ENCODE measurements at places on chromosomes 5 and 9. TPM values are rescaled to one million over a fixed set of nuclear protein-coding genes. Genes with fewer than 3 reads are reported as not detected.
A peak's percentile ranks its signal among the peaks of the same experiment; 100 is the strongest.

Gene IRX4
- polyA plus RNA-seq = 0.09 TPM

DNA sequence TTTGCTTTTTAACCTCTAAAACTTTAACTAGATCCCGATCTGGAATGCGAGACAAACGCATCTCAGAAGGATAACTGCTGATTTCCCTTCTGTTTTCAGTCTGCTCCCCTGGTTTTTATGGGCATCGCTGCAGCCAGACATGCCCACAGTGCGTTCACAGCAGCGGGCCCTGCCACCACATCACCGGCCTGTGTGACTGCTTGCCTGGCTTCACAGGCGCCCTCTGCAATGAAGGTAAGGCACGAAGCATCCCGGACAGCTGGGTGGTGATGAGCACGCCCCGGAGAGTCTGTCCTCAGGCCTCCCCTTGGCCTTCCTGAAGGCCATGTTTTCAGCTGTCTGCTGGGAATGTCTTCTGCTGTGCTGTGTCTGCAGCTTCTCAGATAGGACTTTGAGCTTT is 82.9 kb upstream of the PRRC1 start:
- no peaks in the 10 kb centered on the region for H3K27me3 ChIP-seq
- H3K4me3 ChIP-seq = no peak overlapping the region
- no peak overlapping the region for H3K27ac ChIP-seq
- no peak for DNase-seq
- no peaks in the 10 kb centered on the region for H3K36me3 ChIP-seq
- no peaks in the 10 kb centered on the region for H3K4me1 ChIP-seq

Gene PTGS1
- polyA plus RNA-seq = 0.16 TPM

DNA sequence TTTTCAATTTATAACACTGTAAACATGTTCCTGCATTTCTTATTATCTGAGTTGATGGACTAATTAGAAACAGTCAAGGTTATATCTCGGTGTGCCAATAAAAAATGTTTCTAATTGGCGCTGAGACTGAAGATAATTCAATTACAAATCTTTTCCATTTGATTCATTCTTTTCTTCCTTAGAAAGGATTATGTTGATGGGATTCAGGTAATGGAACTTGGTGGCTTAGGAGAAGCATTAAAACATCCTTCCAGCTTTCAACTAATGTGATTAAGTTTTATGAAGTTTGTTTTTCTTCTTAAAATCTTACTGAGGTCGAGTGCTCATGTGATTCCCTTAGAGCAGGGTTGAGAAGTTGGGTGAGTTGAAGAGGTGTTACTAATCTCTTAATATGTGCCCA is 1015.3 kb downstream of the NR2F1-AS1 start:
- H3K36me3 ChIP-seq = no peaks in the 10 kb centered on the region
- no peak overlapping the region for H3K27ac ChIP-seq
- no peak for DNase-seq
- no peaks in the 10 kb centered on the region for H3K4me1 ChIP-seq

DNA sequence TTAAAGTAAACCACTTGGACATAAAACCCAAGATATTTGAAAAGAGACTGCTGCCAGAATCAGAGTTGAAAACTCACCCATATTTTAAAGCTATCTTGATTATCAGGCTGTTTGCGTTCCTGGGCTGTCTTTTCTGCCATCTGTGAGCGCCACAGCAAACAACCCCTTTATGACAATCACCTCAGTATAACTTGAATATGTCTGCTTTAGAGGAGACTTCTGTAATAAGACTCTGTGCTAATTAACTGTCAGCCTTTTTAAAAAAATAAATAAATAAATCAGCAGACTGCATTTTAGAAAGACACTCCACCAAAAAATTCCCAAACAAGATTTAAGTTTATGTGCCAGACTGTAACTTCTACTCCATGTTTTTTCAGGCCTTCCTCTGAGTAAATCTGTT is 375.7 kb upstream of the CCNH start:
- no peak overlapping the region for H3K27ac ChIP-seq
- DNase-seq = no peak
- no peaks in the 10 kb centered on the region for H3K36me3 ChIP-seq
- H3K4me1 ChIP-seq = no peaks in the 10 kb centered on the region

- DNase-seq = no peak
- H3K36me3 ChIP-seq = no peaks in the 10 kb centered on the region
- H3K4me1 ChIP-seq = no peaks in the 10 kb centered on the region
- H3K27me3 ChIP-seq = no peaks in the 10 kb centered on the region
- H3K27ac ChIP-seq = no peak overlapping the region
Measured at GRCh38 chr9:9951556-9952160, 661.1 kb downstream of the PTPRD start.

DNA sequence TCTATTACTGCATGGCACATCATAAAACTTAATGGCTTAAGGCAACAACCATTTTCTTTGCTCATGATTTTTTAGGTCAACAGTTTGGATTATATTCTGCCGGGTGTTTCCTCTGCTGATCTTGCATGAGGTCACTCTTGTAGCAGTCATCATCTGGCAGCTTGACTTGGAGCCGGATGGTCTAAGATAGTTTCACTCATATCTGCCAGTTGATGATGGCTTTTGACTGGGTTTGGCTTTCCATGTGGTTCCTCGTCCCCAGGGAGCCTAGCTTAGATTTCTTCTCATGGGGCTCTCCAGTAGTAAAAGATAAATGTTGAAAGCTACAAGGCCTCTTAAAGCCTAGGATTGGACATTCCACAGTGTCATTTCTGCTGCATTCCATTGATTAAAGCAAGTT is 27.4 kb downstream of the LNPEP start:
- H3K4me1 ChIP-seq = peaks cover 12% of the 10 kb centered on the region
- DNase-seq = peak; percentile 33
- H3K27me3 ChIP-seq = no peaks in the 10 kb centered on the region

DNA sequence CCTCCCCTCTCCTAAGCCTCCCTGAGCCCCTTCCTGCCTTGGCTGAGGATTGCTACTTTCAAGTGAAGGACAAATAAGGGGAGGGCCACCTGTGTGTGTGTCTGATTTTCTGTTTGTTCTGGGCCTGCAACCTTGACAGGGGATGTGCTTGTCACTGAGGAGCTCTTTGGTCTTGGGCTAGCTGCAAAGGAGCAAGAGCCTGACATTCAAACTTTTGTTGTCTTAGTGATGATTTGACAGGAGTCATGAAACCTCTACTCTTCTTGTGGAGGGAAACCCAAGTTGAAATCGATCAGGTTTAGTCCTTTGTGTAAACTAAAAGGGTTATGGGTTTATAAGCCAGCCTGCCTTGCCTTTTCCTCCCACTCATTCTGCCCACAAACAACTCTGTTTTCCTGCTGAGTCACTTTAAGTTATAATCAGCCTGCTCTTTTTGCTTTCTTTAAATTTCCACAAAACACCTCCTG is 16.9 kb downstream of the CLTA start:
- H3K36me3 ChIP-seq = peaks cover 59% of the 10 kb centered on the region
- peak overlapping the region; percentile 24 for H3K27ac ChIP-seq
- no peak for DNase-seq
- peaks cover 3% of the 10 kb centered on the region for H3K4me1 ChIP-seq
- no peak overlapping the region for H3K4me3 ChIP-seq
- H3K27me3 ChIP-seq = no peaks in the 10 kb centered on the region

DNA sequence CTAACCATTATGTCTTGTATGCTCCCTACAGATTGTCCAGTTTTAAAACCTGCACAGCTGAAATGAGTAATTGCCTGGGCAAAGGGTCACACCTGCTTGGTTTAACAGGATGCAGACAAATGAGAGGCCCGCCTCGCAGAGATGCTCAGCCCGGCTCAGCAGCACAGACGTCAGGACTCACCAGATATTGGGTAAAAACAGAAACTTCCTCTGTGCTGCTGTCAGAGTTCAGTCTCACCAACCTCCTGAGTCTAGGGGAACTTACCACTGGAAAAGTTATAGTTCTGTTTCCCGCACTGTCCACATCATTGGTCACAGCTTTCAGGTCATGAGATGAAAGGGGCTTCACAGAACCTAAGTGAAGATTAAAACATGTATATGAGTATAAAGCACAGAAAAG is 152.5 kb downstream of the ESM1 start:
- no peaks in the 10 kb centered on the region for H3K4me1 ChIP-seq
- no peak overlapping the region for H3K4me3 ChIP-seq
- peaks cover 3% of the 10 kb centered on the region for H3K27me3 ChIP-seq
- H3K36me3 ChIP-seq = no peaks in the 10 kb centered on the region
- DNase-seq = no peak

Gene OLFML2A
- not detected for polyA plus RNA-seq

- H3K36me3 ChIP-seq = no peaks in the 10 kb centered on the region
- H3K27ac ChIP-seq = no peak overlapping the region
- H3K4me1 ChIP-seq = no peaks in the 10 kb centered on the region
- no peak for DNase-seq
- H3K27me3 ChIP-seq = peaks cover 4% of the 10 kb centered on the region
Measured at GRCh38 chr5:169408171-169408570, 107.2 kb upstream of the SLIT3 start.

DNA sequence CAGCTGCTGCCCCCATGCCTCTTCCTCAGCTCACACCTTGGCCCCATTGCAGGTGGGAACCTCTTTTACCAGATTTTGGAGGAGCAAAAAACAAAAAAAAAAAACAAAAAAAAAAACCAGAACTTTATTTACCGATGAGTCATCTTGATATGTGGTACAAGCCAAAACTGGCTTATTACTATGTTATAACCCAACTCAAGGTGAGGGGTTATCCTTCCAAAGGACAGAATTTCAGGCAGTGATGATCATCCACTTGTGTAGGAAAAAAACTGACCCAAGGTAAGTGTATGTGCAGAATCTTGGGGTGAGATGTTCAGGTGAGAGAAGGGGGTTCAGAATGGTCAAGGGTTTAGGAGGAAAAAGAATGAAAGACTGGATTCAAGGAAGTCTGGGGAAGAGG is 142.6 kb upstream of the FST start:
- H3K4me1 ChIP-seq = no peaks in the 10 kb centered on the region
- H3K4me3 ChIP-seq = no peak overlapping the region
- no peak overlapping the region for H3K27ac ChIP-seq
- H3K27me3 ChIP-seq = no peaks in the 10 kb centered on the region
- DNase-seq = no peak
- no peaks in the 10 kb centered on the region for H3K36me3 ChIP-seq

- H3K4me3 ChIP-seq = no peak overlapping the region
- no peaks in the 10 kb centered on the region for H3K27me3 ChIP-seq
- H3K36me3 ChIP-seq = no peaks in the 10 kb centered on the region
- H3K4me1 ChIP-seq = peaks cover 8% of the 10 kb centered on the region
Measured at GRCh38 chr5:143177263-143177983, 226.1 kb downstream of the NR3C1 start.

GRCh38 chr5:101067429-101067828 is 164.3 kb upstream of the ST8SIA4 start:
- H3K27me3 ChIP-seq = no peaks in the 10 kb centered on the region
- H3K27ac ChIP-seq = no peak overlapping the region
- H3K36me3 ChIP-seq = no peaks in the 10 kb centered on the region
- no peak for DNase-seq
- no peaks in the 10 kb centered on the region for H3K4me1 ChIP-seq

GRCh38 chr5:61811052-61811451 is 479.0 kb downstream of the ZSWIM6 start:
- no peaks in the 10 kb centered on the region for H3K27me3 ChIP-seq
- H3K4me3 ChIP-seq = no peak overlapping the region
- DNase-seq = no peak
- H3K36me3 ChIP-seq = no peaks in the 10 kb centered on the region
- no peaks in the 10 kb centered on the region for H3K4me1 ChIP-seq

GRCh38 chr9:135070198-135070951 is 17.1 kb upstream of the OLFM1 start:
- no peak overlapping the region for H3K27ac ChIP-seq
- H3K36me3 ChIP-seq = no peaks in the 10 kb centered on the region
- DNase-seq = no peak
- no peak overlapping the region for H3K4me3 ChIP-seq
- no peaks in the 10 kb centered on the region for H3K4me1 ChIP-seq

DNA sequence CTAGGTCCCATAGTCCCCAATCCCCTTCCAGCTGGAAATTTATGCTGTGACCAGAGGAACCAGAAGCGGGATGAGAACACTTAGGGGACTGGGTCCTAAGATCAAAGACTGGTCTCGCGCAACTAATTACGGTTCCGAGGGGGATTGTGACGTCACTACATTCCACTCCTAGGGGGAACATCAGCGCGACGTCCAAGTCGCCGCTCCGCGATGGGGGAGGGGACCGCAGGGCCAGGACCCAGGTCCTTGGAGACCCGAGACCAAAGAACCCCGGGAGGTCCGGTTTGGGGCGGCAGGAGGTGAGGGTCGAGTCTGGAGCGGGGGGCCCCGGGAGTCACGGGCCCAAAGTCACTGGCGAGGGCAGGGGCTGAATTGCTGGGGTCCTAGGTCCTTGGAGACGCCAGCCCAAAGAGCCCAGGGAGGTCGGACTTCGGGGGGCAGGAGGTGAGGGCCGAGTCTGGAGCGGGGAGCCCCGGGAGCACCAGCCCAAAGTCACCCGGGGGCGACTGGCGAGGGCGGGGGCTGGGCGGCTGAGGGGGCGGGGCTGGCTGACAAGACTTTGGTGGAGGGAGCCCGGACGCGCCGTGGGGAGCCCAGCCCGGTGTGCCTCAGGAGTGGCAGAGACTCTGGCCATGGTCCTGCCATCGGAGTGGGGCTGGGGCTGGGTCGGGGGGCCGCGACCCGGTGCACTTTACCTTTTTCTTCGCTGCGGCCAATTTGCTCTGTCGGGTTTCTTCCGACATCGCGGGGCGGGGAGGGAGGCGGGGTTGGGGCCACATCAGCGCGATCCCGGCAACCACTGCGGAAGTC is at the start of gene GOLGA2:
TSS of gene GOLGA2 (minus strand) at position 810 of the 810 bp plus-strand sequence. CDS start at position 779, 31 bp downstream.
- 0 out of 2 replicates have a peak, but pooled peaks cover 4% of the 10 kb centered on the region for H3K4me1 ChIP-seq
- H3K27me3 ChIP-seq = no peaks in the 10 kb centered on the region
- peaks cover 7% of the 10 kb centered on the region for H3K36me3 ChIP-seq
- H3K27ac ChIP-seq = peak within 1 kb of the TSS; percentile 89
- no peak for DNase-seq

DNA sequence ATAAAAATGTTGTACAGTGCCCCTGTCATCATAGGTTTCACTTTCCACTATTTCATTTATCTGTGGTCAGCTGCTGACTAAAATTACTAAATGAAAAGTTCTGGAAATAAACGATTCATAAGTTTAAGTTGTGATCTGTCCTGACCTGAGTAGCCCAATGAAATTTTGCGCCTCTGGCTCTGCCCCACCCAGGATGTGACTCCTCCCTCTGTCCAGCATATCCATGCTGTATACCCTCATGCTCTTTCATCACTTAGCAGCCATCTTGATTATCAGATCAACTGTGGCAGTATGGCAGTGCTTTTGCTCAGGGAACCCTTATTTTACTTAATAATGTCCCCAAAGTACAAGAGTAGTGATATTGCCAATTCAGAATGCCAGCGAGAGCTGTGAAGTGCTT is 97.3 kb downstream of the STARD4 start:
- H3K4me3 ChIP-seq = no peak overlapping the region
- H3K36me3 ChIP-seq = no peaks in the 10 kb centered on the region
- DNase-seq = no peak
- no peaks in the 10 kb centered on the region for H3K27me3 ChIP-seq
- H3K4me1 ChIP-seq = no peaks in the 10 kb centered on the region
